ENCODE measurements at places on chromosomes 16 and 17.

GRCh38 chr16:2529061-2529931 is 1.9 kb downstream of the CEMP1 start:
- no peak for DNase-seq

DNA sequence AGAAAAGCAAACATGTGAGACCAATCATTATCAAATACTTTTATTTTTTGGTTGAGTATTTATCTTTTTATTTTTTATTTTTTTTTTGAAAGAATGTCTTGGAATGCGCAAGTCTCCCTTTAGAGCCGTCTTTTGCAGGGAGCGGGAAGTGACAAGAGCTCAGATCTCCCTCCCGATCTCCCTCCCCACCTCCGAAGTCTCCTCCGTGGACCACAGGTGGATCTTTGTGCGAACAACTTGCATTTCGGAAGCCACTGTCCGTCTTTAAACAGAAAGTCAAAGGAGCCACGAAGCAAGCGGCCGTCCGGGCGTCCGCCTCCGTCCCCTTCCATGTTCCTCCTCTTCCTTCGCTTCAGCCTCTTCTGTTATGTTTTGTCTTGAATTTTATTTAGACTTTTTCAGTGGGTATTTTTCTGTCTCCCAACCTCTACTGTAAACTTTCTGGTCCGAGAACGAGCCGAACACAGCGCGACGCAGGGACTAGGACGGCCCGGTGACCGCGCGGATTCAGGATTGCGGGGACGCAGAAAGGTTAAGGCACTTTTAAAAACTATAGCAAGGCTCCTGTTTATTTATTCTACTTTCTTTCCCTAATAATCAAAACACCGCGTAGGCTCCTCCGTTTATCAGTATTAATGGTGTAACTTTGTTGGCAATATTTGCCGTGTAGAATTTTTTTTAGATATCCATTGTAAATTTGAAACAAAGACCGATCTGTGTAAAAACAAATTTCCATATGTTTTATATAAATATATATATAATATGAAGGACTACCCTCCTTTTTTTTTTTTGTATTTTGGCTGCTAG is 3.3 kb downstream of the FOXF1 start:
- DNase-seq = no peak

GRCh38 chr16:12267491-12267890 is 291.0 kb downstream of the SNX29 start:
- DNase-seq = no peak

GRCh38 chr17:77881545-77881944 is 77.0 kb upstream of the TNRC6C start:
- DNase-seq = peak; percentile 64

DNA sequence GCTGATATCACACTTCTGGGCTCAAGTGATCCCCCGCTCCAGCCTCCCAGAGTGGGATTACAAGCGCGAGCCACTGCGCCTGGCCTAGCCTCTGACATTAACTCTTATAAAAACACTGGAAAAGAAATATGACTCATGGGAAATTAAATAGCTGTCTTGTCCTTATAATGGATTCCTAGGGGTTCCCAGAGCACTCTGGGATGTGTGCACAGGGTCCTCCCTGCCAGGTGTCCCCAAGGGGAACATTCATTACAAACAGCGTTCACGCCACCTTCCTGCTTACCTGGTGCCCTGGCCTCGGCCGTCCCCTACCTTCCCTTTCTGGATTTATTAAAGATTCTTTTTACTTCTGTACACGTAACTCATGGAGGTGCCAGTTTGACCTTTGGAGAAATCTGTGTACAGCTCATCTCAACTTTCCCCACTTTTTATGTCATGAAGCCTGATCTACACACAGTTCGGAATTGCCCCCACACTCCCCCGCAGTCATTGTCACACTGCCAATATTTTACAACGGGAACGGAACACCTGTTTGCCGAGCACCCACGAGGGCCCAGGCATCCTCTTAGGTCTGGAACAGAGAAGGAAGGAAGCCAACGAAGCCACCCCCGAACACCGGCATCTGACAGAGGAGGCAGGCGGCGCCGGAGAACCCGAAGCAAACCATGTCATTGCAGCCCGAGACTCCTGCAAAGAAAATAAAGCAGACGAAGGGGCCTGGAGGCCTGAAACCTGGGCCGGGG is 39.7 kb upstream of the MEAK7 start:
- DNase-seq = peak; percentile 40

- DNase-seq = no peak
Measured at GRCh38 chr16:6335072-6335471, 997.6 kb upstream of the RBFOX1 start.

- DNase-seq = no peak
Measured at GRCh38 chr16:89034971-89035668, 58.1 kb upstream of the CBFA2T3 start.

- DNase-seq = no peak
Measured at GRCh38 chr16:56357241-56357764, 68.0 kb downstream of the AMFR start.

DNA sequence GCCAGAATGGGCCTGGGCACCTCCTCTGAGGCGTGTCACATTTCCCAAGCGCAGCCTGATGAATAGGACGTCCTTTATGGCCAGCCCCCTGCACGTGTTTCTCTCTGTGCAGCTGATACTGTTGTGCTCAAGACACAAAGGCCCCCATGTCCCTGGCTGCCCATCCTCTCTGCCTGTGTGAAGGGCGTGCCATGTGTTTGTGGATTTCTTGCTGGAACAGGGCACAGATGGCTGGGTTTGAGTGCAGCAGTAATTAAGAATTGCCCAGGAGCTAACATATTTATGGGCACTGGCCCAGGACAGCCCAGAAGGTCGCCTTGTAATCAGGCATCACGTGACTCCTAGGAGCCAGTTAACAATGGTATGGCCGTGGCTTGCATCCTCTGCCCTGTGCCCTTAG is 181.1 kb downstream of the CCDC182 start:
- DNase-seq = no peak

- no peak for DNase-seq
Measured at GRCh38 chr17:7240375-7240774, 1.1 kb upstream of the PHF23 start.

GRCh38 chr16:55499951-55500529 is 8.8 kb upstream of the LPCAT2 start:
- no peak for DNase-seq

GRCh38 chr16:29807426-29808218 is 1.3 kb downstream of the MAZ start:
- peak; percentile 77 for DNase-seq

GRCh38 chr17:55063885-55064874 is 95.6 kb downstream of the STXBP4 start:
- DNase-seq = no peak

DNA sequence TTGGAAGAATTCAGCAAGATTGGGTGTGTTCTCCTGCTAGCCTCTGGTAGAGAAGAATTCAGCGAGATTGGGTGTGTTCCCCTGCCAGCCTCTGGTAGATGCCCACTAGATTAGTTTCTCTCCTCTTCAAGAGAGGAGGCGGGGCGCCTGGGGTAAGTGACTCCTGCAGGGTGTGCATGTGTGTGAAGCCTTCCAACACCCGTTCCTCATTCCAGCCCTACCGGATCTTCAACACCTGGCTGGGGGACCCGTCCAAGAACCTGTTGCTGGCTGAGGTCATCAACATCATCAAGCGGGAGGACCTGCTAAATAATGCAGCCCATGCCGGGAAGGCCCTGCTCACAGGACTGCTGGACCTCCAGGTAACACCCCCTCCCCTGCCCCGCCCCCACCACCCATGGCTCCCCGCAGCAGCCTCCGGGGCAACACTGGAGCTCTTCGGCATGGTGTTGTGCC is 21.3 kb downstream of the TMEM186 start:
- DNase-seq = no peak

DNA sequence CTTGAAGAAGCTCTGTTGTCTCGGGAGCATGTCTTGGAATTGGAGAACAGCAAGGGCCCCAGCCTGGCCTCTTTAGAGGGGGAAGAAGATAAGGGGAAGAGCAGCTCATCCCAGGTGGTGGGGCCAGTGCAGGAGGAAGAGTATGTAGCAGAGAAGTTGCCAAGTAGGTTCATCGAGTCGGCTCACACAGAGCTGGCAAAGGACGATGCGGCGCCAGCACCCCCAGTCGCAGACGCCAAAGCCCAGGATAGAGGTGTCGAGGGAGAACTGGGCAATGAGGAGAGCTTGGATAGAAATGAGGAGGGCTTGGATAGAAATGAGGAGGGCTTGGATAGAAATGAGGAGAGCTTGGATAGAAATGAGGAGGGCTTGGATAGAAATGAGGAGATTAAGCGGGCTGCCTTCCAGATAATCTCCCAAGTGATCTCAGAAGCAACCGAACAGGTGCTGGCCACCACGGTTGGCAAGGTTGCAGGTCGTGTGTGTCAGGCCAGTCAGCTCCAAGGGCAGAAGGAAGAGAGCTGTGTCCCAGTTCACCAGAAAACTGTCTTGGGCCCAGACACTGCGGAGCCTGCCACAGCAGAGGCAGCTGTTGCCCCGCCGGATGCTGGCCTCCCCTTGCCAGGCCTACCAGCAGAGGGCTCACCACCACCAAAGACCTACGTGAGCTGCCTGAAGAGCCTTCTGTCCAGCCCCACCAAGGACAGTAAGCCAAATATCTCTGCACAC is 21.2 kb downstream of the AKAP1 start:
- no peak for DNase-seq

DNA sequence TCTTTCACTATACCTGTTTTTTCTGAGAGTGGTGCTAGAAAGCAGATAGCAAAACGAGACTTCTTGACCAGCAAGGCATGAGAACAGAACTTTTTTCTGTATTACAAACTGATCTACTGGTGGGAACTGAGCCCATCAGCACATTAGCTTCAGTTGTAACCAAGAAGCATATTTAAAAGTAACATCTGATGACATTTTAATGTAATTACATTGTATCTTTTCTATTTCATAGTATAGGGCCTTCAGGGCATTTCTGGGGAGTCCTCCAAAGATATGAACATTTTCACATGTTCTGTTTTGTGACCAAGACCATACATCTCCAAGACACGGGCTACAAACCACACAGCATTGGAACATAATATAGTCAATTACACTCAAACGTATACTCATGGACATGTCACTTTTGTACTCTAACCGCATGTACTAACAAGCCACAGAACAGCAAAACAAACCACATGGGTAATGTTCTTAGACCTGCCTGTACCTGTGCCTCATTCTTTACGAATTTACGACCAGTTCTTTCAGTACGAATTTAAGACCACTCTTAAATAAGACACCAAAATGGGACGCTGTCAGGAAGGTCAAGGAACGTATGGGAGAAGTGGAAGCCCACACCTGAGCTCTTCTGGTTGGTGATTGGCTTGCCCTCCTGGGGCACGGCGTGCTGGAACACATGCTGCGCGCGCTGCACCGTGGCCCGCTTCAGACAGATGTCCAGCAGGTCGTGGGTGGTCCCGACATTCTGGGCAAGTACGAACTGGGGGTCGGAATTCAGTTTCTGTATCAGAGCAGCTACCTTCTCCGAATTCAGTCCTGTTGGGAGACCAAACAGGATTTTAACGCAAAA is 825 bp downstream of the BLMH start:
- DNase-seq = no peak

DNA sequence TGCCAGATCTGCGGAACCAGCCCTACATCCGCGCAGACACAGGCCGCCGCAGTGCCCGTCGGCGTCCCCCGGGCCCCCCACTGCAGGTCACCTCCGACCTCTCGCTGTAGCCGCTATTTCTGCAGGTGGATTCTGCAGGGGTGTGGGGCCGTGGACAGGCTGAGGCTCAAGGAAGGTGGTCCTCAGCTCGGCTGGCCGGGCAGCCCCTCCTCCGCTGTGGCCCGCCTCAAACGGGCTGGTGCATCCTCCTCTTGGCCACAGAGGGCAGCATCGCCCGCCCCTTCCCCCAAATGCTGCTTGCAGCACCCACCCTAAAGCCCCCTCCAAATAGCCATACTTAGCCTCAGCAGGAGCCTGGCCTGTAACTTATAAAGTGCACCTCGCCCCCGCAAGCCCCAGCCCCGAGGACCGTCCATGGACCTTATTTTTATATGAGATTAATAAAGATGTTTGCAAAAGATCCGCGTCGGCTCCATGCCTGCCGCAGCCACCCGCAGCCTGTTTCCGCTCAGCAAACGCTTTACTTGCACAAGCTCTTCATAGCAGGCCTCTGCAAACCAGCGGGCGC is 14.9 kb downstream of the SPATA32 start:
- DNase-seq = no peak

DNA sequence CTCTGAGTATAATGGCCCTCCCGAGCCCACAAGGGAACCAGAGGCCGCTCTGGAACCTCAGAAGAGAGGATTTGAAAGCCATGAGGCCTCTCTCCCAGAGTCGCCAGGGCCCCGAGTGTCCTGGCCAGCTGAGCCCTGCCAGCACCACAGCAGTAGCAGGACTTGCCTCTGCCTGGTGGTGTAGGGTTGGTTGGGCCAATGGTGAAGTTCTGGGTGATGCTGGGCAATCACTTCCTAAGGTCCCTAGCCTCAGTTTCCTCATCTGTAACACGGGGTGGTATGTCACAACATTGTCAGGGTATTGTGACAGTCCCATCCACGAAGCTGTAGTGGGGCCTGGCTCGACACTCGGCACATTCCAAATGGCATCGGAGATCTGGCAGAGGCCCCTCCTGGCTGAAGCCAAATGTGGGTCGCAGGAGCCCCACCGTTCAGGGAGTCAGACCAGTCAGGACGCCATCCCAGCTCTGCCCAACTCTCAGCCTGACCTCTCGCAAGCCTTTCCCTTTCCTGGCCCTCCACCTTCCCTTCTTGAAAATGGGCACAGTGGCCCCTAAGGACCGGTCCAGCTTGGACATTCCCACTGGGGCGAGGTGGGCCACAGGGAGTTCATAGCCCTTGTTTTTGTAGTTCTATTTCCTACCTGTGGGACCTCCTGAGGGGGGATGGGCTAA is 1.7 kb downstream of the NATD1 start:
- DNase-seq = no peak

GRCh38 chr16:90012991-90013745 is 6.1 kb downstream of the DBNDD1 start:
- no peak for DNase-seq

- DNase-seq = no peak
Measured at GRCh38 chr16:84583995-84584394, 33.9 kb downstream of the COTL1 start.

- no peak for DNase-seq
Measured at GRCh38 chr17:41768682-41769288, 17.7 kb downstream of the JUP start.

Measured in activated CD8-positive, alpha-beta memory T cell treated with anti-CD3 and anti-CD28 coated beads for 4 hours (primary cell).